ENCODE measurements at places on chromosomes 4 and X.

DNA sequence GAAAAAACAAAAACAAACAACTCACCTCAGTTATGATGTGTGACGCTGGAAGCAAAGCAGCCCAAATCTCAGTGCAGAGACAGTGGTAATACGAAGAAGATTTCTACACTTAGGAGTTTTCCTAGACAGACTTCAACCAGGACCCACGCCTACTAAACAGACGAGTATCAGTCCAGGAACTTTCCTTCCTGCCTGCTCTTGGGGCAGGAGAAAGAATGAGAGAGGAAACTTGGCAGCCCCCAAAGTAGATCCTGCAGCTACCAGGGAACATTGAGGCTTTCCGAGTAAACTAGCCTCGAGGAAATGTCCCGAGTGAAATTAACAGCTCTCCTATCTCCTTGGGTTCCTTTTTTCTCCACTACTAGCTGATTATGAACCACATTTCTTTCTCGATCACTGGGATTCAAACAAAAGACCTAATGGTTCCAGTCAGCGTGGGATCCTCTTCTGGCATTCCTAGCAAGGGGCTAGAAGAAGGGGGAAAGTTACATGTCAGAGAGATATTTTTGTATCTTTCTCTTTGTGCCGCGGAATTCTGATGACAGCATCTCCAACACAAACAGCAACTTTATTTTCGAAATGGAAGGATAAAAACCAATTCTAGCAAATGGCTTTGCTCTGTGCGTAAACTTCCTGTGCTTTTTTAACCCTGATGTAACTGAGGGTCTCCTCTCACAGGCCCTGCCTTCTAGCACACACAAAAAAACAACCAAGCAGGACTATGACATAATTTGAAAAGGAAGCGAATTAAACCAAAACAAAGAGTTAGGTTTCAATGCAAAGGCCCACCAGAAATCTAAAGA is 53.2 kb downstream of the PPM1K start:
- DNase-seq = no peak

DNA sequence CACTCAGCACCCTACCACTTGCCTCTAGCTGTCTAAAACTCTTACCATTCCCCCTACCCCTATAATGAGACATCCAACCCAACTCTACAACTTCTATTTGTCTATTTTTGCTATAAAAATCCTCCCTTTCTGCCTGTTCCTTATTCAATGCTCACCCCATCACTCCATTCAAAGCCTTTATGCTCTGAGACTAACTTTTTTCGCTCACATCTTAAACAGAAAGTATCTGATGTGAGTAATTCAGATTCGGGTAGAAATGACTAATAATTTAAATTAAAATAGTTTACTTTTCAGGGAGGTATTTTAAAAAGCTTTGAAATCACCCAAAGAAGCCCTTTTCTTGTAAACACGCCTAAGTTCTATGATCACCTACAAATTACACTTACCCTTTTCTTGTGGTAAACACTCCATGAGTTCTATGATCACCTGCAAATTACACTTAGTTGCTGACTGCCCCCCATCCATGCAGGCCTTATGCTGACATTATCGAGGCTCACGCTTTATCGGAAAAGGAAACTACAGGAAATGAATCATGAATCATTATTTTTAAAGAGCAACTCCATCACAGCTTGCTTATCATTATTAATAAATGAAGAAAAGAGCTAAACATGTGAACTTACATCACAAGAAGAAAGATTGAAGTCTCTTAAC is 168.7 kb upstream of the PPP1R2C start:
- DNase-seq = no peak

DNA sequence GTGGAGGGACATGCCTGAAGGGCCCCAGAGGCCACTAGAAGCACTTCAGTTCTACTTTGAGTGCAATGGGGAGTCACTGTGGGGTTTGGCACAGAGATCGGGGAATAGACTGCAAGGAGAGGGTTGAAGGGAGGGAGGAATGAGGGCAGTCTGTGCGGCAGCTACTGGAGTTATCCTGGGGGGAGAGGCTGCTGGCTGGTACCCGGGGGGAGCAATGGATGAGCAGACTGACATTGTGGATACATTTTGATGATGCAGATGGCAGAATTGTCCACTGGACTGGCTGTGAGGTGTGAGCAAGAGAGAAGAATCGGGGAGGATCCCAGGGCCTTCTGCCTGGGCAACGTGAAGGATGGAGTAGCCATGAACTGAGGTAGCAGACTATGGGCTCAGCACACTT is 2.8 kb upstream of the MAMLD1 start:
- no peak for DNase-seq

DNA sequence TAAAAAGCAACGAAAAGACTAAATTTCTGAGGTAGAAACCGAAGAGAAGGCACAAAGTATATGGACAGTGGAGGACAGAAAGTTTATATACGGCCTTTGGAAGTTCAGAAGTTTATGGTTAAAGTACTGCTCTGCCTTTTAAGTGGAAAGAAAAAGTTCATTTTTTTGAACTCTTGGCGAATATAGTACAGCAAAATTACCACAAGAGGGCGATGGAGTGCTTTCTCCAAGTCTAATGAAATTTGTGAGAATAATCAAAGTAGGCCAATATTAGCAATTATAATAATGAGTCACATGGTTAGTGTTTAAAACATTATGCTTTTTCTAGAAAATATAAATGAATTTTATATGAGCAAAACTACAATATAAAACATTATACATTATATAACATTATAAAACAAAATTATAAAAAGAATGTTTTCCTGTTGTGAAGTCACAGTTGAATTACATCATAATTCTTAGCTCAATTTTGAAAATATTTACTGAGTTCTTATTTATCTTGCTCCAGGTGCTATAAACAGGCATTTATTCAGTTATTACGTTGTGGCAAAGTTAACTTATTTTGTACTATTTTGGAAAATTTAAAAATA is 136.2 kb upstream of the BMPR1B start:
- no peak for DNase-seq

DNA sequence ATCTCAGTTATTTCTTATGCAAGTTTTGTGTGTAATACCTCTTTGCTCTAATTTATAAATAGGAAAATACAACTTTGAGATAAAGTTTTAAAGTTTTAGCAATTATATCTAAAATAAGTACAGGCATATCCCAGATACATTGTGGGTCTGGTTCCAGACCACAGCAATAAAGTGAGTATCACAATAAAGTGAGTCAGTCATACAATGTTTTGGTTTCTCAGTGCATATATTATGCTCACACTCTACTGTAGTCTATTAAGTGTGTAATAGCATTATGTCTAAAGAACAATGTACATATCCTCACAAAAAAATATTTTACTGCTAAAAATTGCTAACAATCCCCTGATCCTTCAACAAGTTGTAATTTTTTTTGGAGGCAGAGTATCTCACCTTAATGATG is 49.2 kb downstream of the ANAPC10 start:
- DNase-seq = no peak

DNA sequence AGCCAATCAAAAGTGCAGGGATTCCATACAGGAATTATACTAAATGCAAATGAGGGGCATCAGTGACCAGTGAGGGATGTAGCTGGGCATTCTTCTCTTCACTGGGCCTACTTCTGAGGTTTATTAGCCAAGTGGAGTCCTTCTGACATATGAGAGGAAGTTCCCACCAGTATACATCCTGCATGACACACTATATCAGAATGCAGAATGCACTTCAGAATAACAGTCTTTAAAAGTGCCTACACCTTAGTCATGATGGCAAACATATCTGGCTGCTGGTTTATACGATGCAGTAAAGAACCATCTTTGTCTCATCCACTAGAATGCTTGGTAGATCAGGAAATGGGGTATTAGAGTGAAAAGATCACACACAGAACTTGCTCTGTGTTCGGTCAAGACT is 180.3 kb upstream of the PPARGC1A start:
- no peak for DNase-seq

DNA sequence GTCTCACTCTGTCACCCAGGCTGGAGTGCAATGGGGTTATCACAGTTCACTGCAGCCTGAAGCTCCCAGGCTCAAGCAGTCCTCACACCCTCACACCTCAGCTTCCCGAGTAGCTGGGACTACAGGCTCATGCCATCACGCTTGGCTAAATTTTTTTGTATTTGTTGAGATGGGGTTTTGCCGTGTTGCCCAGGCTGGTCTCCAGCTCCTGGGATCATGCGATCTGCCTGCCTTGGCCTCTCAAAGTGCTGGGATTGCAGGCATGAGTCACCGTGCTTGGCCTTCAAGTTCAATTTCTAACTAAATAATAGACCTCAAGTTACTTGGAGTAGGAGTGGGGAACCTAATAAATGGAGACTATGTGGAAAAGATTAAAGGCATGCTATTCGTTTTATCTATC is 48.9 kb downstream of the MND1 start:
- no peak for DNase-seq

- no peak for DNase-seq
Observed at GRCh38 chr4:876780-877179, 50.9 kb upstream of the CPLX1 start.

- DNase-seq = no peak
Observed at GRCh38 chrX:23103546-23103945, 103.8 kb downstream of the DDX53 start.

Data from vagina (tissue), 2 donors.